CD4-positive, alpha-beta T cell treated with Interleukin-17A for 4 hours (primary cell): ENCODE measurements at places on chromosomes 13 and 19.

GRCh38 chr13:39189778-39190177, 151.5 kb downstream of the NHLRC3 start:
- no peak for DNase-seq

- no peak for DNase-seq
Measured at GRCh38 chr19:39939556-39939955, 5.1 kb upstream of the FCGBP start.

DNA sequence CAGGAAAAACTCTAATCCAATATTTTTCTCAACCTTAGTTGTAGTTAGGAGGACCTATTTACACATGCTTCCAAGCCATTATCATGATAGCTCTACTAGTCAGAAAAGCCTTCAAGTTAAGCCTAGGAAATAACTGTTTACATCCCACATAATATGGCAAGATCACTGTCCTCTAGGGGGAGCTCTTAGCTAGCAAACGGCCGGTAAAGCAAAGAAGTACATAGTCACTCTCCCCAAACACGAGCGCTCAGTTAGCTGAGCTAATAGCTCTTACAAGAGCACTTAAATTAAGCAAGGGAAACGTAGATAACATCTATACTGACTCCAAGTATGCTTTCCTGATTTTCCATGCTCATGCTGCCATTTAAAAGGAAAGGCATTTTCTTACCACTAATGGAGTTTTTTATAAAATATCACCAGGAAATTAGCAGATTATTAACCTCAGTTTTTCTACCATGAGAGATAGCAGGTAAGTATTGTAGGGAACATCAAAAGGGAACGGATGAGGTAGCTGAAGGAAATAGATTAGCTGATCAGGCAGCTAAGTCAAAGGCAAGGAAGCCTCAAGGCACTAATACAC, 100.6 kb upstream of the PABPC3 start:
- DNase-seq = peak; percentile 60

DNA sequence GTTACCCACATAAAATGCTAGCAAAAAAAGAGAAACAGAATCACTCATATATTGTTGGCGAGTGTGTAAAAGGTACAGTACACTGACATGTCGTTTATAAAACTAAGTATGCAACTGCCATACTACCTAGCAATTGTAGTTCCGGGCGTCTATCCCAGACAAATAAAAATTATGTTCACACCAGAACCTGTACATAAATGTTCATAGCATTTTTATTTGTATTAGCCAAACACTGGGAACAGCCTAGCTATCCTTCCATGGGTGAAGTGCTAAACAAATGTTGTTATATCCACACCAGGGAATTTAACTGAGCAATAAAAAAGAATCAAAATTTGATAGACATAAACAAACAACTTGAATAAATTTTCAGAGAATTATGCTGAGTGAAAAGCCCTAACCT, 28.9 kb upstream of the POSTN start:
- DNase-seq = no peak

GRCh38 chr13:48156466-48156865, 61.6 kb upstream of the MED4 start:
- peak; percentile 93 for DNase-seq

DNA sequence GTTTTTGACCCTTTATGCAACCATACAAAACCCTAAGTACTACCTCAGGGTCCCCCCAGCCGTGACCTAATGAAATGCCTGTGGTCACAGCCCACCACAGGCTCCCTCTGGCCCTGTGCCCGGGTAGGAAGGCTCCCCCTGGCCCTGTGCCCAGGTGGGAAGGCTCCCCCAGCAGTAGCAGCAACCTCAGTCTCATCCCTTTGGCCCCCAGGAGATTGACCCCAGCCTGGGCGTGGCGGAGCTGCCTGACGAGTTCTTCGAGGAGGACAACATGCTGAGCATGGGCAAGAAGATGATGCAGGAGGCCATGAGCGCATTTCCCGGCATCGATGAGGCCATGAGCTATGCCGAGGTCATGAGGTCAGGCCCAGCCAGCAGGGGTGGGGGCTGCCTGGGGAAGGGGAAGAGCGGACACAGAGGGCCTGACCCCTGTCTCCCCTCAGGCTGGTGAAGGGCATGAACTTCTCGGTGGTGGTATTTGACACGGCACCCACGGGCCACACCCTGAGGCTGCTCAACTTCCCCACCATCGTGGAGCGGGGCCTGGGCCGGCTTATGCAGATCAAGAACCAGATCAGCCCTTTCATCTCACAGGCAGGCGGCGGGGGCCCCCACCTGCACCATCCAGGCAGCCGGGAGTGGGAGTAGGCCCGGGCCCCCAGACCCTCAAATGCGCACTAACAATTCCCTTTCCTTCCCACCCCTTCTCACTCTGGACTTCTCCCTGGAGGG, 6.3 kb upstream of the BEST2 start:
- DNase-seq = no peak

DNA sequence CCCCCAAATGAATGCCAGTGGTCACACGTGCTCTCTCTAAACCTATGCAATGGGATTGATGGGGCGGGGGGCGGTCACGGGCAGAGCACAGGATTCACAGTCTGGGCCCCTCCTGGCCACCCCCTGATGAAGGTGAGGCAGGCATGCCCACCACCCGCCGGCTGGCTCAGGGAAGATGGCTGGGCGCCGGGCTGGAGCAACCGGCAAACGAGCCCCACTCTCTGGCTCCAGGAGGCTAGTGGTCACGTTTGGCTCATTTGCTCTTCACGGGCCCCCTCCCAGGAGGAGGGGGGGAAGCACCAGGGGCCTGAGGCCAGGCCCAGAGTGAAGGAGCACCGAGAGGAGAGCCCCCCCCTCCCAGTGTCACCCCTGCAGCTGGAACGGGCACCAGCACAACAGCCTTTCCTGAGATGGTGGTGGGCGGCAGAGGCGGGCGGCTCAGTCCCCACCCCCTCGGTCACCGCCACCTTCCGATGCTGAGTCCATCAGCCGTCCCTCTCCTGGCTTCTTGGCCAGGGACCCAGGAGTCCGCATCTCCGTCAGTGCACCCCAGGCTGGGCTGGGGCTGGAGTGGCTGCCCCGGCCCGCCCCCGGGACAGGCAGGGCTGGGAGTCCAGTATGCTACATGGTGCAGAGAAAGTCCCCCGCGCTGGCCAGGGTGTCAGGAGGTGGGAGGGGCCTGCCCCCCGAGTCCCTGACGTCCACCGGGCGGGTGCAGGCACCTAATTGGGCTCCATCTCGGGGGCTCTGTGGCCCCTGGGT, 9.7 kb downstream of the BBC3 start:
- DNase-seq = no peak

DNA sequence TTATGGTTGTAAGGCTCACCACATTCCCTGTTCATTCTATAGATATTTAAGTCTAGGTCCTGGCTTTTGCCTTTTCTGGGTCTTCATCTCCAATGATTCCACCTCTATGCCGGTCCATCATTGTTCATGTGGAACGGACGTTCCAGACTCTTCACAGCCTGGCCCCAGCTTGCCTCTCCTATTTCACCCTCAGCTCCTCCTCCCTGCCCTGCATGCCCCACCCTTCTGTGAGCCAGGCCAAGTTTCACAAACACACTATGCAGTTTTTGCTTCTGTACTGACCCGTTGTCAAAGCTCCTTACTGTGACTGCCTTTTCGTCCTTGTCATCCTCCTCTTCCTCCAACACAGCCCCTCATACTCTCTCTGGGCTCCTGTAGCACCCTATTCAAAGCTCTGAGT, 31.3 kb downstream of the TEX26 start:
- DNase-seq = no peak

DNA sequence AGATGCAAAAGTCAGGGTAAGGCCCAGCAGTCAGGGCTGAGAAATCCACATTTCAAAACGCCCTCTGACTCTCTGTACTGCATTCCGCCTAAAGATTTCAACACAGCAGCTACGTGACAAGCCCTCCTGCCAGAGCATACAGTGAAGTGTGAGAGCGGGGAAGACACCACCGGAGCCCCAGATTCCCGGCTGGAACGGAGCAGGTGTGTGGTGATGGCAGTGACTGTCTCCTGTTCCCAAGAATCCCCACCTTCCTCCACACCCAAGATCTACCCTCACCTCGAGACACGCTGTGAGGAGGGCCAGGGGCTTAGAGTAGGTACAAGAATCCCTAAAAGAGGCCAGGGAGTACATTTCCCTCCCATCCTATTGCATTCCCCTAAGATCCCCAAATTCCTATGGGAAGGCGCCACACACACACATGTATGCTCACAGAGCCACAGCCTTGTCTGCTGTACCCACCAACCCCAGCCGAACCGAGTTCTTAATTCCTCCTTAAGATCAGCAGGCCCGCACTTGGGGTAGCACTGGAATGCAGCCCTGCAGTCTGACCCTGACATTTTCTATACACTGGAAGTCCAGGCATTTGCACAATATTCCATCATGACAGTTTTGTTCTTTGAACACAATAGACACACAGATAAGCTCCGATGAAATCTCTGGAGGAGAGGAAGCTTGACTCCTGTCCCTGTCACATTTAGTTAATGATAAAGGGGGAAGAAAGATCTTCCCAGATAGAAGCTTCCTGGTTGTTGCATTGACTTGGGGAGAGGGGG, 102.9 kb downstream of the FOXO1 start:
- no peak for DNase-seq

GRCh38 chr13:26053418-26053980, 1.7 kb upstream of the SHISA2 start:
- no peak for DNase-seq

GRCh38 chr19:15829306-15829698, 13.8 kb upstream of the OR10H1 start:
- no peak for DNase-seq
